ENCODE measurements at places on chromosomes 2 and 18. TPM values are rescaled to one million over a fixed set of nuclear protein-coding genes. Genes with fewer than 3 reads are reported as not detected.
A peak's percentile ranks its signal among the peaks of the same experiment; 100 is the strongest.

GRCh38 chr2:126669772-126670171 lies 13.8 kb downstream of the GYPC start:
- no peak for DNase-seq

- DNase-seq: no peak
Observed at GRCh38 chr2:20687260-20687832, 20.4 kb downstream of the GDF7 start.

DNA sequence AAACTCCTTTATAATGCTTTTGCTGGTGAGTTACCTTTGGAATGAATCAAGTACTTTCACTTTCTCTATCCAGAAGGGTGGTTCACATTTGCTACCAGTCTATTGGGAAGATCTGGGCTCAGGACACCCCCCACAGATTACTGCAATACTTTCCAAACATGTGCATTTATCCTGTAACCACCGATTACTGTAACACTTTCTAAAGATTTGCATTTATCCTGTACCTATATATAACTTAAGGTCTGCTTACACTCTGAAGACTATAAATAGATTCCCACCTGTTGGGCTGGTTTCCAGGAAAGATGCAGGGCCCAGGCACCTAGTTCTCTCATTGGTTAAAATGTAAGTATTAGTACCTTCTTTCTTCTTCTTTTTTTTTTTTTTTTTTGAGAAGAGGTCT lies 113.0 kb upstream of the NEDD4L start:
- DNase-seq: no peak

- no peak for DNase-seq
Observed at GRCh38 chr2:219001100-219001576, 7.9 kb upstream of the CRYBA2 start.

SCTR gene
- total RNA-seq: not detected

- peak; percentile 42 for DNase-seq
Observed at GRCh38 chr18:35377875-35378573, 887 bp upstream of the ZNF396 start.

DNA sequence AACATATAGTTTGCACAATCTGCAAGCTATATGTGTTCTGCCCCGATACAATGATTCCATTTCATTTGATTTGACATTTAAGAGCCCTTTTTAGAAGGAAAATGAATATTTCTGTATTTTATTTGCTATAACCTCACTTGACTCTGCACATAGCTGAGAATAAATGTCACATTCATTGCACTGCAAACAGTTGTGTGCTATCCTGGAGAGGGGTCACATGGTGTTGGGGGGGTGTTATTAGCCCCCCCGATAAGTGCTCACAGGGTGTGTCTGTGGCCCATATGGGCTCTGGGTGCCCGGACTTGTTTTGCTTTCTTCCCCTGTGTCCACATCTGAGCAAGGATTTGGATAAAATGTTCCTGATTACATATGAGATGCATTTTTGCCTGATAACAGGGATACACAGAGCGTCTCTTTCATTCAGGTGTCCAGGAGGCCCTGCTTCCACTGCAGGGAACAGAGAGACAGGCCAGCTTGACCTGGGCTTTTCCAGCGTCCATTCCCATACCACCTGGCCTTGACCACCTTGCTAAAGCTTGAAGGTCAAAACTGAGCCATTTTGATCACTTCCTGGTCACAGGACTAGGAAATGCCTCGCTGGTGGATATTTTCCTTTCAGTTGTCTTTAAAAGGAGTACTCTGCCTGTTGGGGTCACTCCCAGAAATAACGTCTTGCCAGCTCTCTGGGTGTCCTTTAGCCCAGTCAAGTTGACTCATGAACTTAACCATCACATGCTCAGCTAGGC lies 38.4 kb upstream of the ID2 start:
- no peak for DNase-seq

DNA sequence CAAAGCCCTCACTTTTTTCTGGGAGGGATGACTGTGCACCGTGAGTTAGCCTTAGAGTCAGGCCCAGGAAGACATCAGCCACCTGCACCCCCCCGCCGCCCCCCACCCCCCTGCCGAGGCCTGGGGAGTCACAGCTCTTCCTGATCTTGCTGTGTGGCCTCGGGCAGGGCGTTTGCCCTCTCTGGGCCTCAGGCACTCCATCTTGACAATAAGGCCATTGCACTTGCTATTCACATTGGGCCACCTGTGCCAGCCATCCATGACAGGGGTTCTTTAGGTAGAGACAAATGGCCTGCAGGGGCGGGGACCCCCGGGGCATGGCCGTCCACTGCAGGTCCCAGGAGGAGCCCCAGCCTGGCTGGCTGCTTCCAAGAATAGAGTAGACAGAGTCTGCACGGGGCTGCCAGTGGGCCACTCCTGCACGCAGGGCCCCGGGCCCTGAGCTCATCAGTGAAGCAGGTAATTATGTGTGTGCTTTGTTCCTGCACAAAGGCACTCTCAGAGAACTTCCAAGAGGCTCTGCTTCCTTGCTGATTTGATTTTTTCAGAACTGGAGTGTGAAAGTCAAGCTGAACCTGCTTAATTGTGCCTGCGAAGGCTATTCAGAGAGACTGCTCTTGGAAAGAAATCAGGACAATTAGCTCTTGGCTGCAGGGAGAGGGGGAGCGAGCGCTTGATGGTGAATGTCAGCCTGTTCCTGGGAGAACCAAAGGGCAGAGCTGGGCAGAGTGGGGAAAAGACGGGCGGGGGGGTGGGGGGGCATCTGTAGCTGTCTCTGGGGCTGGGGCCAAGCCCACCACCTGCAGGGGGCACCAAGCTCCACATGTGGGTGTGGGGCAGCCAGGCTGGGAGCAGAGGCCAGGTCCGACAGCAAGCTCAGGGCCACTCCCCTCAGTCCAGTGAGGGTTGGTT lies 40.3 kb downstream of the RRM2 start:
- DNase-seq: no peak

Data from HFFc6 (cell line).